Left ventricle myocardium inferior (tissue), 1 donor: ENCODE measurements at places on chromosomes 7 and 10. TPM values are rescaled to one million over a fixed set of nuclear protein-coding genes. Genes with fewer than 3 reads are reported as not detected.

GRCh38 chr7:27875061-27875460 lies 135.1 kb downstream of the TAX1BP1 start:
- no peak for DNase-seq
- no peaks in the 10 kb centered on the region for H3K36me3 ChIP-seq
- no peak overlapping the region for H3K4me3 ChIP-seq
- peaks cover 24% of the 10 kb centered on the region for H3K4me1 ChIP-seq
- no peak overlapping the region for H3K27ac ChIP-seq

- no peak overlapping the region for H3K4me3 ChIP-seq
- no peak overlapping the region for H3K27ac ChIP-seq
- no peaks in the 10 kb centered on the region for H3K36me3 ChIP-seq
- DNase-seq = no peak
- H3K27me3 ChIP-seq = peaks cover under 1% of the 10 kb centered on the region
These were observed 256.3 kb upstream of the MINDY3 start for GRCh38 chr10:16116404-16117304.

- no peak overlapping the region for H3K4me3 ChIP-seq
- no peak for DNase-seq
- H3K27ac ChIP-seq = peak overlapping the region; percentile 55
- no peaks in the 10 kb centered on the region for H3K36me3 ChIP-seq
- no peaks in the 10 kb centered on the region for H3K27me3 ChIP-seq
These were observed 43.1 kb upstream of the ADRB1 start for GRCh38 chr10:114000457-114001010.

DNA sequence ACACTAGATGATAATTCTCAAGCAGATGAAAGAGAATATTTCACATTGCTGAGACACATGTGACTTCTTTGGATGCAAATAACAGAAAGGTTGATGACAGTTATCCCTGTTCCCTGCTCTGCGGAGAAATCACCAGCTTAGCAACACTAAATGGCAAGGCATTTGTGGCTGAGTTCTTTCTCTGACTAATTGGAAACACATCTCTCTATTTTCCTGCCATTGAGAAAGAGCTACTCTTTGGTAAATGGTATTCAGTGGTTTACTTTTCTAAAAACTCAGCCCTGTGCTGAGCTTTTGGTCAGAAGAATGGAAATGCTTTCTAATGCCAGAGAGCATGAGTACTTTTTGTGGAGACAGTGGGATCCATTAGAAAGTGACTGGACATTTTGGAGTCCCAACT lies 771.4 kb downstream of the LRMDA start:
- no peak overlapping the region for H3K27ac ChIP-seq
- no peaks in the 10 kb centered on the region for H3K36me3 ChIP-seq
- no peak overlapping the region for H3K4me3 ChIP-seq
- H3K27me3 ChIP-seq = no peaks in the 10 kb centered on the region

GRCh38 chr7:19079066-19079465 lies 38.4 kb downstream of the TWIST1 start:
- no peak for DNase-seq
- no peak overlapping the region for H3K27ac ChIP-seq
- no peak overlapping the region for H3K4me3 ChIP-seq
- no peaks in the 10 kb centered on the region for H3K4me1 ChIP-seq
- no peaks in the 10 kb centered on the region for H3K27me3 ChIP-seq

- peak; percentile 54 for DNase-seq
- peak within 1 kb of the TSS; percentile 73 for H3K4me3 ChIP-seq
- no peaks in the 10 kb centered on the region for H3K27me3 ChIP-seq
- H3K4me1 ChIP-seq = peaks cover 39% of the 10 kb centered on the region
These were observed at the start of gene NUDT13 for GRCh38 chr10:73110345-73110849. TSS of gene NUDT13 (plus strand) at chr10:73110455. CDS start at chr10:73114366, 3,911 bp downstream.

DNA sequence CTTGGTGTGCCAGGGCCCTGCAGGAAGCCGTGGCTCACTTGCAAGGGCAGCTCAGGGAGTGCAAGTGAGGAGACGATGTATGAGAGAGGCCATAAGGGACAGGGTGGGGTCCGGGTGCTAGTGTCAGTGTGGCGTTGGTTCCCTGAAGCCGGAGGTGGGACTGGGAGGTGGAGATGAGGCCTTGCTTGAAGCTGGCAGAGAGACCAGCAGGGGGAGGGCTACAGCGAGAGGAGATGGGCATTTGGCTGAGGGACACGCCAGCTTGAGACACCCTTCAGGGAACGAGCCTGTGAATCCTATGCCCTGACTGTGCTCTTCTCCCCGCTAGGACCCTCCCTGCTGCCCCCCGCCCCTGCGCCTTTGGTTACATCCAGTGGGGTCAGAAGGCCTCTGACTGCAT lies 529.1 kb downstream of the TCERG1L start:
- no peaks in the 10 kb centered on the region for H3K36me3 ChIP-seq
- no peak overlapping the region for H3K4me3 ChIP-seq
- H3K27me3 ChIP-seq = peaks cover 75% of the 10 kb centered on the region
- DNase-seq = no peak
- no peaks in the 10 kb centered on the region for H3K4me1 ChIP-seq
- no peak overlapping the region for H3K27ac ChIP-seq

- no peak for DNase-seq
- no peaks in the 10 kb centered on the region for H3K4me1 ChIP-seq
- H3K4me3 ChIP-seq = no peak overlapping the region
- no peak overlapping the region for H3K27ac ChIP-seq
- no peaks in the 10 kb centered on the region for H3K27me3 ChIP-seq
These were observed 886.2 kb upstream of the ZWINT start for GRCh38 chr10:57247271-57247670.

- H3K36me3 ChIP-seq = no peaks in the 10 kb centered on the region
- H3K4me1 ChIP-seq = no peaks in the 10 kb centered on the region
- H3K27me3 ChIP-seq = peaks cover 25% of the 10 kb centered on the region
These were observed 6.9 kb downstream of the FAM241B start for GRCh38 chr10:69636626-69637605.

- peak overlapping the region; percentile 56 for H3K27ac ChIP-seq
- no peaks in the 10 kb centered on the region for H3K27me3 ChIP-seq
- no peaks in the 10 kb centered on the region for H3K36me3 ChIP-seq
- H3K4me3 ChIP-seq = peak overlapping the region; percentile 71
- no peak for DNase-seq
These were observed 1354.7 kb upstream of the LRRTM3 start for GRCh38 chr10:65571011-65571570.

GRCh38 chr10:104350127-104350635 lies 3.5 kb upstream of the CFAP58 start:
- no peaks in the 10 kb centered on the region for H3K27me3 ChIP-seq
- H3K36me3 ChIP-seq = no peaks in the 10 kb centered on the region
- peaks cover 28% of the 10 kb centered on the region for H3K4me1 ChIP-seq
- H3K4me3 ChIP-seq = peak overlapping the region; percentile 44
- no peak for DNase-seq

- H3K27me3 ChIP-seq = no peaks in the 10 kb centered on the region
- no peak for DNase-seq
- H3K36me3 ChIP-seq = no peaks in the 10 kb centered on the region
- peaks cover 54% of the 10 kb centered on the region for H3K4me1 ChIP-seq
- H3K4me3 ChIP-seq = no peak overlapping the region
- H3K27ac ChIP-seq = peak overlapping the region; percentile 79
These were observed 116.7 kb downstream of the TNS3 start for GRCh38 chr7:47465191-47465590.

GRCh38 chr7:90347759-90348158 lies 1.2 kb downstream of the GTPBP10 start:
- peak overlapping the region; percentile 86 for H3K4me3 ChIP-seq
- no peak overlapping the region for H3K27ac ChIP-seq
- no peak for DNase-seq
- H3K36me3 ChIP-seq = no peaks in the 10 kb centered on the region

DNA sequence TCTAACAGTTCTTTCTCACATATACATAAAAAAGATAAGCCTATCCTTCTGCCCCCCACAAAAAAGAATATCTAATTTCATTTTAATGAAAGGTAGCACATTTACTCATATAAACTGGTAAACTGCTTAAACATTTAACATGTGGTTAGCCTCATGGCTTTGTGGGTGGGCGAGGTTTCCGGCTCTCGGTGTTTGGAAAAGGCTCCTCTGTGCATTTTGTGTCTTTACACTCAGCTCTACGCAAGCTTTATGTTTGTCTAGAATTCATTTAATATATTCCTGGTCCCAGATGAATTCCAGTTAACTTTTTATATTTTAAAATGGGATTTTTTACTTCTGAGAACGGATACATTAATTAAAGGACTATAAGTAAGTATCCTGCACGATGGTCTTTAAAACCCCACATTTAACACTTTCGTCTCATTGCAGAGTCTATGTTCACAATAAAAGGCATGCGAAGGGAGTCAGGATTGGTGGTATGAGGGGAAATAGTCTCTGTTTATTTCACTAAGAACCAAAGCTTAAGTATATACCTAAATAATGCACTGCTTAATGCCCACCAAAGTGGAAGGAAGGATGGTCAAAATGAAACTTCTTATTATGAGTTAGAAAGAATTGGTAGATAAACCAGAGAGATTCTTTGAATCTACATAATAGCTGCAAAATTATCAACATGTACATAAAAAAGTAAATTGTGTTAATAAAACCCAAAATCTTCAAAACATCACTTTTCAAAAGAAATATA lies 197.2 kb downstream of the CRPPA start:
- no peak overlapping the region for H3K4me3 ChIP-seq
- H3K36me3 ChIP-seq = no peaks in the 10 kb centered on the region
- H3K4me1 ChIP-seq = no peaks in the 10 kb centered on the region
- H3K27ac ChIP-seq = no peak overlapping the region
- DNase-seq = no peak

DNA sequence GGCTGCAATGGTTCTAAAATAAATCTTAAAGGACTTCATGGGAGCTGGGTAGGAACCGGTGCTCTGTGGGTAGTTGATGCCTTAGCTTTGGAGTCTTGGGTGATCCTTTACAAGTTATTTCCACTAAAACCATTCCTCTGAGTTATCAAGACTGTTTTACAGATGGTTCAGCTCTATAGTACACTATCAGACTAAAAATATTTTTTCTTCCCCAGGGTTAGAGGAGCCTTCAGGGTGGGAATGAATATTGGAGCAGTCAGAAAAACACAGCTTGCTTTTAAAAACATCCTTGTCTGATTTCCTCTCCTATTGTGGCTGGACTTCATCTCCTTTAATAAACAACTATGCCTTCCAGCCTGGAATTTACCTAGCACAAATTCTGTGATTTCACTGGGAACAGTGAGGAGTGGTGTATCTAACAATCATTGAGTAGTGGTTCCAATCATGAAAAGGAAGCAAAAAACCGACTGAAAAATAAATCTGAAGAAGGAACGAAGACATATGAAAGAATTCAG lies 102.6 kb upstream of the AFAP1L2 start:
- DNase-seq = no peak
- H3K36me3 ChIP-seq = peaks cover 14% of the 10 kb centered on the region
- peaks cover 100% of the 10 kb centered on the region for H3K4me1 ChIP-seq
- no peaks in the 10 kb centered on the region for H3K27me3 ChIP-seq

DNA sequence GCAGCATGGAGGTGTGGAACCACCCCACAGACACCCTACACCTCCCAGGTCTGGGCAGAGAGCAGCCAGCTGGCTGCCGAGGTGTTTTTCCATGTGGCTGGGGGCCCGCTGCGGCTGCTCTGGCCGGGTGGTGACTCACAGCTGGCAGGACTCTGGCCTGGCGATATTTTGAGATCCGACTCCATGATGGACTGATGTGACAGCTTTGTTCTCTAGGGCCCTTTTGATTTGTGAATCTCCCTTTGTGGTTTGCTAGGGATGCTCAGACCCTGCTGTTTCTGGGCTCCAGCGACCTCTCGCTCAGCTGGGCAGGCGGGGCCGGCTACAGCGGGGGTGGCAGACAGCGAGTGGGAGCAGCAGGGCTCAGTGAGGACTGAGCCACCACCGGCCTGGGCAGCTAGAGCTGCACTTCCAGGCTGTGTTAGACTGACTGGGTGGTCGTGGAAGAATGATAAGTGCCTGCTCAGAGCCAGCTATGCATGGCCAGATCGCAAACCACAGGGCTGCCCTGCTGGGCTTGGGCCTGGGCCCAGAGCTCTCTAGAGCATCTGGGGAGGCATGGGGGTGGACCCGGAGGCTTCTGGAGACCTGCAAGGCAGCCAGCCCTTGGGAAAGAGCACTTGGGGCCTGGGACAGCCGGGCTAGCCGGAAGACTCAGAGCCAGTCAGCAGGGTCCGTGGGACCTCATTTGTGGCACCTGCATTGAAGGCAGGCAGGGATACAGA lies 46.2 kb upstream of the GDF10 start:
- H3K27me3 ChIP-seq = peaks cover 14% of the 10 kb centered on the region
- no peaks in the 10 kb centered on the region for H3K36me3 ChIP-seq
- peak; percentile 63 for DNase-seq
- H3K4me3 ChIP-seq = no peak overlapping the region

DNA sequence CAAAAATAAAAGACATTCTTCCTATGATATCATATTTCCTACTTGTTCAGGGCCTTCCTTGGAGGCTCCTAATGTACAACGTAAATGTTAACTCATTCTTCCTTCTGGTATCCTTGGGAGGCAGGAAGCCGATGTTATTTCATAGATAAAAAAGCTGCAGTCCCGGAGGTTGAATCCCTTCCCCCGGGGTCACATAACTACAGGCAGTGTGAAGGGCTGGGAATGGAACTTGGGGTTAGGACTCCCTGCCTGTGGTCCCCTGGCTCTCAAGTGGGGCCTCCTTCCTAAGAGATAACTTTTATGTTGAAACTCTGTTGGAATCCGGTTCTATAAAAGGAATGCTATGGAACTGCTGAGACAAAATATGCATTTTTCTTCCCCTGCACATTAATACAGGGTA lies 14.9 kb upstream of the CCDC3 start:
- peaks cover 12% of the 10 kb centered on the region for H3K27me3 ChIP-seq
- H3K4me3 ChIP-seq = no peak overlapping the region
- H3K4me1 ChIP-seq = no peaks in the 10 kb centered on the region

- no peaks in the 10 kb centered on the region for H3K36me3 ChIP-seq
- no peak for DNase-seq
- H3K27ac ChIP-seq = no peak overlapping the region
- H3K27me3 ChIP-seq = peaks cover 17% of the 10 kb centered on the region
- no peak overlapping the region for H3K4me3 ChIP-seq
These were observed 22.4 kb upstream of the ZNF862 start for GRCh38 chr7:149815661-149816266.

GRCh38 chr7:117143580-117143979 lies 179.3 kb downstream of the WNT2 start:
- H3K27ac ChIP-seq = no peak overlapping the region
- H3K27me3 ChIP-seq = no peaks in the 10 kb centered on the region
- H3K36me3 ChIP-seq = peaks cover 17% of the 10 kb centered on the region
- no peak overlapping the region for H3K4me3 ChIP-seq

DKK1 gene
- not detected for total RNA-seq

TMEM213 gene
- not detected for total RNA-seq

PPP1R9A gene
- 27.6 TPM for total RNA-seq

UBE2H gene
- 112 TPM for total RNA-seq

EBLN1 gene
- not detected for total RNA-seq

PRLHR gene
- not detected for total RNA-seq

ACTL6B gene
- not detected for total RNA-seq

KAZALD1 gene
- 5.1 TPM for total RNA-seq

GCK gene
- total RNA-seq = 0.49 TPM

SLC13A1 gene
- not detected for total RNA-seq

PALD1 gene
- 5.1 TPM for total RNA-seq

IFIT2 gene
- 4.5 TPM for total RNA-seq

TLX1 gene
- not detected for total RNA-seq

PILRA gene
- total RNA-seq = 2.0 TPM
